ENCODE measurements at places on chromosomes 2 and 18. TPM values are rescaled to one million over a fixed set of nuclear protein-coding genes. Genes with fewer than 3 reads are reported as not detected.

DNA sequence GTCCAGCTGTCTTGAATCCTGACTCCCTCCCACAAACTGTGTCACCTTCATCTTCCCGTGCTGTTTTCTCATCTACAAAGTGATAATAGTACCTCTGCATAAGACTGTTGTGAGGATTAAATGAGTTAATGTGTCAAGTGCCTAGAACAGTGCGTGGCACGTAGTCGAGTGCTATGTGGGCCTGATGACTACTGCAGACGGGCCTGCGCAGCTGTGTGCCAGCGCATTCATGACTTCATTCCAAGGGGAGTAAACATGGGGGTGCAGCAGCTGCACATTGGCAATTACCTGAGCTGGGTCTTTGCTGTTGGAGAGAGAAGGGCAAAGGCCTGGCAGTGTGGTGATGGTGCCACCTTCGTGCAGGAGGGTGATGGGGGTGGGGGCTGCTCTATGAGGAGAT lies 5.0 kb downstream of the TEX44 start:
- DNase-seq = no peak

GRCh38 chr2:239389414-239390329 lies 11.1 kb downstream of the HDAC4 start:
- peak; percentile 7 for DNase-seq

DNA sequence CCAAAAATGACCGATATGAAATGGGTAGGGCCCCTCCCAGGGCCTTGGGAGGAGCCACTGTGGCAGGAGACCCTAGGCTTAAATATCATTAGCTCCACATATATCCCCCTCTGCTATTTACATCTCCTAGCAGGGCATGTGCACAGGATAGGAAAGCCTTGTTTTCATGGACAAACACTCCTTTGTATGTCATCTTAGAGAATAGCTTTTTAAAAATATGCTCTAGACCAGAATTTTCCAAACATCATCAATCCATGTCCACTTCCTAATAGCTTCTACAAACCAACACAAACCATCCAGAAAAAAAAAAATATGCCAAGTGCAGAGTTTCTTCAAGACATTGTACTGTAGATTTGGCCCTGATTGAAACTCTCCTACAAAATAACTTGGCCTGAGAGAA lies 10.8 kb downstream of the DAPL1 start:
- DNase-seq = no peak

- DNase-seq = peak; percentile 10
These were observed 197.4 kb upstream of the HDAC4 start for GRCh38 chr2:239598011-239598731.

GRCh38 chr2:29012211-29012681 lies 31.1 kb downstream of the TOGARAM2 start:
- no peak for DNase-seq

DNA sequence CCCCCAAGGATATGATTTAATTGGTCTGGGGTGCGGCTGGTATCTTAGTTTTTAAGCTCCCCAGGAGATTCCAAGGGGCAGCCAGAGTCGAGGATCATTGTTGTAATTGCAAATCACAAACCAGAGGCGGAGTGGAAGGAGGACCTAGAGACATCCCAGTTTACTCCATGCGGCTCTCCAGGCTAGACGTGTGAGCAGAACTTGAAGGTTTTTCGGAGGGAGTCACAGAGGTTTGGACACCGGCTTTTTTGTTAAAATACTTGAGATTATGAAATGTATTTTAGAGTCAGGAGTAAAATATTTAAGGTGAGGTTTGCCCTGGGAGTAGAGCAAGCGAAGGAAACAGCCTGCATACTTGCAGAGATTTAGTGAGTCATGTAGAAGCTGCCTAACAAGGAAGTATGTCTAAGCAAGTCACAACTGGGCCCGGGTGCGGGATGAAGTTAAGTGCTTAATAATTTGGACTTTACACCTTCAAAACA lies 39.5 kb downstream of the TGOLN2 start:
- DNase-seq = no peak

- DNase-seq = no peak
These were observed 17.4 kb downstream of the STK25 start for GRCh38 chr2:241490825-241491506.

GRCh38 chr2:207083361-207084110 lies 82.2 kb downstream of the KLF7 start:
- no peak for DNase-seq

DNA sequence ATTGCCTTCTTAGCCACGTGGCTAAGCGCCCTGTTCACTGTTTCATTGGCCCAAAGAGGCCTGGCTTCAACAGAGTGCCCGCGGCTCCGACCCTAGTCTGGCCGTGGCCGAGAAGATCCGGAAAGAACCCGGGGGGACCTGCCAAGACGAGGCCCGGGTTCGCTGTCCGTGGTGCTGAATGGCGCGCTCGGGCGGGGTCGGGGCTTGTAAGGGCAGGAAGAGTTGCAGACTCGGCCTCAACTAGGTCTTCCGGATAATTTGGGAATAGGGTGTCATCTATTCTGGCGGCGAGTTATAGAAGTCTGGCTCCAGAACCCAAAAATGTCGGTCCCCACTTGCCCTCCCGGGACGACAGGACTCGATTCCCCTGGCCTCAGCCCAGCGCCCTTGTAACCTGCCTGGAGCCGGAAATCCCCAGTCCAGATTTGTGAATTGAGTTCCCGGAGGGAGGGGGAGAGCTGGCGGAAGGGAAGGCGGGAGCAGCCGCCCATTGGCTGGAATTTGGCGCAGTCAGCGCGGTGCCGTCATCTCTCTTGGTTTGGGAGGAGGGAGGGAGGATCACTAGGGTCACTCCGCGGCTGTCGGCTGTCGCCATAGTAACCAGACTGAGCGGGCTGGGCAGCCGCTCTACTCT lies 3.5 kb downstream of the CDK5R2 start:
- DNase-seq = peak; percentile 94

DNA sequence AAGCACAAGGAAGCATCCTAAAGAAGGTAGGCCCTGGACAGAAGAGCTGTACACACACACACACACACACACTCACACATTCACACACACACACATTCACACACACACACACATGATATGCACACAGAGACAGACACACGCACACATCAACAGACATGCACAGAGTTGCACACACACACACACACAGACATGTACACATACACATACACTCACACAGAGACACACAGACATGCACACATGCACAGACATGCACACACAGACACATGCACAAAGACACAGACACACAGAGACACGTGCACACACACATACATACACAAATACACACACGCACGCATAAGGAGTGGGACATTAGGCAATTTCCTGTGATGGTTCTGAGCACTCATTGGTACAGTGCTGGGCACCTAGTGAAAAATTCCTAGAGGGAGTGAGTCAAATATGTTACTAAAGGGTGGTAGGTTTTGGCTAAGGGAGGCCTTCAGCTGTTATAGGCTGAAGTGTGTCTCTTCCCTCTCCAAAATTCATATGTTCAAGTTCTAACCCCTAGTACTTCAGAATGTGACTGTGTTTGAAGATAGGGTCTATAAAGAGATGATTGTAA lies 26.4 kb downstream of the THNSL2 start:
- no peak for DNase-seq

GRCh38 chr18:1648712-1649111 lies 744.0 kb downstream of the ADCYAP1 start:
- DNase-seq = no peak

DNA sequence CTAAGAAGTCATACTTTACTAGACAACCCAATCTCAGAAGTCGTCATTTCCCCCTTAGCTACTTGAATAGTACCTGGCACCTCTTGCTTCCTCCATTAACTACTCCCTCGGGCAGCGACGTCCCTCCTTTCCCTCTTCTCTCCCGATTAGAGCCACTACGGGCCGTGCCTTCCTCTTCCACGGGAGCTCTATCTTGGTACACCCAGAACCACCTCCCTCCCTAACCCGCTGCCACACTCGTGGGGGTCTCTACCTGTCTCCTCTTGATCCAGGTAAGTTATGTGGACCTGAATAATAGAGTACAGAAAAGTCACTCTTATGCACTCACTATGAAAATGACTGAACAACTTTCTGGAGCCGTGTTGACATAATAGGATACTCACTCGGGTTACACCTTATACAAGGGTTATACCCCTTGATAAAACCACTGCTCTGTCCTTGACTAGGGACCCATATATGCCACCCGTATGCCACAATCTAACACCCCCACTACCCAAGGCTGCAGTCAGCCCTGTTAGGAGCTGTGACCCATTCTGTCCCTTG lies 595 bp upstream of the HDHD2 start:
- no peak for DNase-seq

The DCDC2C gene
- not detected for total RNA-seq

The ALPI gene
- not detected for total RNA-seq

The CNDP1 gene
- 0.27 TPM for total RNA-seq

The FBXO15 gene
- total RNA-seq = 0.76 TPM

The GAD1 gene
- 0.44 TPM for total RNA-seq

The TRIB2 gene
- total RNA-seq = 131 TPM
